Brain pericyte (primary cell): ENCODE measurements at places on chromosomes 4 and X.

- no peak for DNase-seq
Observed at GRCh38 chrX:78659955-78660354, 827 bp upstream of the RTL3 start.

GRCh38 chr4:140346136-140346535 lies 27.3 kb upstream of the SCOC start:
- no peak for DNase-seq

- DNase-seq: no peak
Observed at GRCh38 chr4:78662658-78663057, 111.1 kb downstream of the ANXA3 start.

DNA sequence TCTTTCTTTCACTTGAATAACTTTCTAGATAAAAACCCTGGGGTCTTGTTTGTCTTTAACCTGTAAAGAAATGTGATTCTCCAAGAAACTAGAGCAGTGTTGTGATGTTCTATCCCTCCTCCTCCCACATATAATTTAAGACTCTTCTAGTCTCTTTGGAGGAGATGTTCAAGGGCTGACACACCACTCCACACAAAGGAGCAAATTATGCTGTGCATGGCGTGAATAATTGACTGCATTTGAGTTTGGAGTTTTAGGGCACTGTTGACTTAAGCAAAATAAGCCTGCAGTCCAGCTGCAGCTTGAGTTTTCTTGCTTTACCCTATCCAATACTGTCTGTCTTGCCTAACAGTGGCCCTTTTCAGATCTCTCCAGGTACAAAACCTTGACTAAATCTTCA lies 119.7 kb downstream of the CHRDL1 start:
- no peak for DNase-seq

- DNase-seq: no peak
Observed at GRCh38 chr4:6122496-6122895, 77.9 kb downstream of the JAKMIP1 start.
